Forelimb muscle (tissue), 1 donor: ENCODE measurements at places on chromosomes 5 and 9.

DNA sequence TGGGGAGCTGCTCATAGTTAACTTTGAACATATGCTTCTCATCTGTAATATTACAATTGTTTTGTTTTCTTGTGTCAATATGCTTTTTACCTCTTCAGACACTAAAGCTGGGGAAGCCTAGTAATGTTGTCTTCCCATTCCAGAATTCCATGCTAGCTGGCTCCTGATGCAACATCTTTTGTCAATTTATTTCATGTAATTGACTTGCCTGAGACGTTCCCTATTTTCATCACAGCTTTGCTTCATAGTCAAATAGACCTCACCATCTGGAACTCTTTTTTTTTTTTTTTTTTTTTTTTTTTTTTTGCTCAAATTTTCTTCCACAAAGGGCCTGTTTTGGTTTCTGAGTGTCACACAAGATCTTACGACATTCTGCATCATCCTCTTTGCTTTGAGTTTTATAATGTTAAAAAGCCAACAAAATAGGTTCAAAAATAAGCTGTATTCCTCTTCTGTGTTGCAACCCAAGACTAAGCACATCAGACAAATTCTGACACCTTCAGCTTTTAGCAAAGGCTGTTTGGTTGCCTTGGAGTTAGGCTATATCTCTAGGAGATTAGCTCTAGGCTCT lies 235.2 kb downstream of the NR3C1 start:
- DNase-seq: peak; percentile 56

GRCh38 chr9:131270171-131271015 lies 5.9 kb downstream of the FAM78A start:
- DNase-seq: no peak

DNA sequence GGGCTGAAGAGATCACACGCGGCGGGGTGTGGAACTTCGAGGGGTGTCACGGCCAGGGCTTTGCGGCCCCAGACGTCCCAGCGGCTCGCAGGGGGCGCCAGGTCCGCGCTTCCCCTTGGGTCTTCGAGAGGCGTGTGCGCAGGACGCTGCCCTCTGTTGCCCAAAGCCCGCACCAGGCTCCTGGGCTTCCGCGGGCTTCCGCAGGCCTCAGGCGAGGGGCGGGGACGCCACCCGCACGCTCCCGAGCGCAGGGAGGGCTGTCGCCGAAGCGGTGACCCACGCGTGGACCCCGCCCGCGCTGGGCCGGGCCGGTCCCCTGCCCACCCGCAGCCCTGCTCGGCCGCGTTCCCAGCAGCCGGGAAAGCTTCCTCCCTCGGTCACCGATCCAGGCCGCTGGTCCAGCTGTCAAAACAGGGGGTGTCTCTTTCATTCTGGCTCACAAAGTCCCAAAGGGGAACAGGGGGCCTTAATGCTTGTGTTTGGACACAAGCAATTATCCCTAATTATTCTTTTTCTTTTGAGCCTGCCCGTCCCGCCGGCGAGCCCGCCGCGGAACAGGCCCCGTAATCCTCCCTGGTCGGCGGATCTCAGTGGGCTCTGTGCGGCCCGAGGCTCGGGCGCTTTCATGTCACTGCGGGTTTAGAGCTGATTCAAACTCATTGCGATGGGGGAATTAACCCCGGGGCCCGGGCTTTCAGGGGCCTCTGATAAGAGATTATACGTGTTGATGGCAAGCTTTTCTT lies 60.6 kb downstream of the TMEM174 start:
- DNase-seq: no peak

DNA sequence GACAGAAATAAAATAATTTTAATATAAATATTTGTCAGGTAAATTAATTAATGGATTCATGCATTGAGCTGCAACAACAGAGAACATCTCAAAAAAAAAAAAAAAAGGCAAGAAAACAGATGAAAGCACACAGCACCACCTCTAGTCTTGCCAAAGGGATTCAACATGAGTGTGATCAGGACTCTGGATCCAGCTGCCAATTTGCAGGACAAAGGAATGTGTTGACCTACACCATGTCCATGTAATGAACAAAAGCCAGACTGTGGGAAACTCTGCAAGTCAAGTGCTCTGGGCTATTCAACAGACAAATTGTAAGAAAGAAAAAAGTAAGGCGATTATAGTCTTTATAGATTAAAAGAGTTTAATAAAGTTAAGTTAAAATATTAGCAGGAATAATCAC lies 769.3 kb downstream of the TLR4 start:
- DNase-seq: no peak

- DNase-seq: no peak
These were observed 419.4 kb upstream of the ZNF462 start for GRCh38 chr9:106443520-106443919.

GRCh38 chr5:127046343-127047072 lies 16.1 kb upstream of the MARCHF3 start:
- no peak for DNase-seq

- no peak for DNase-seq
These were observed 902 bp downstream of the HABP4 start for GRCh38 chr9:96450613-96451528.

GRCh38 chr9:108666240-108666784 lies 189.5 kb downstream of the ACTL7B start:
- DNase-seq: no peak

- no peak for DNase-seq
These were observed 19.2 kb upstream of the SMC2 start for GRCh38 chr9:104074876-104075275.

DNA sequence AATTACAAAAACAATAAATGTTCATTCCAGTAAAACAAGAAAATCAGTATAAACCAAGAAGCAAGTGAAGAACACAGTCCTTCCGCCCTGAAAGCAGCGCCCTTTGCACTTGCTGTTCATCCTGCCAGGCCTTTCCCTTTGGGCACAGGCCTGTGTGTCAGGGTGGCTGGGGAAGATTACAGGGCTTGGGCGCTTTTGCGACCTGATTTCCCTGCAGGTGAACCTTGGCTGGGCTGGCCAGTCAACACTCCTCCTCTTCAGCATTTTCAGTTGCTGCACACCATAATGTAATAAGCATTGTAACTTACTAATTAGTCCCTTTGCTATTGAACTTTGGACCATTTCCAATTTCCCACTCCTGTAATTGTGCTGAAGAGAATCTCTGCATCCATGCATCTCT lies 38.6 kb upstream of the TDRD7 start:
- DNase-seq: no peak

DNA sequence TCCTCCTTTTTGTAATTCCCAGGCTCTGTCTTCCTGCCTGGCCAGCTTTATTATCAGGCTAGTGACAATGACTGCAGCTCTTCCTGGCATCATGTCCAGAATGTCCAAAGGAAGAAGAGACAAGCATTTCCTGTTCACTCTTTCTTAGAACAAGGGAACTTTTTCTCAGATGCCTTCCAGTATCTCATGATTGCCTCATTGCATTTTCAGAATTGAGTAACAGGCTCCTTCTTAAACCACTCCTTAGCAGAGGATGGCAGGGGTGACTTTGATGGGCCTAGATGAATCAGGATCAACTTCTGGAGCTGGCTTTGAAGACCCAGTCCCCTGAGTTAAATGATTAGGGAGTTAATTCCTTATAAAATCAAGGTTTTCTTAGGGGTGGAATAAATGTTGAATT lies 92.9 kb upstream of the RASGRF2 start:
- DNase-seq: no peak

- no peak for DNase-seq
These were observed 49.2 kb upstream of the MINAR2 start for GRCh38 chr5:129698661-129699060.

DNA sequence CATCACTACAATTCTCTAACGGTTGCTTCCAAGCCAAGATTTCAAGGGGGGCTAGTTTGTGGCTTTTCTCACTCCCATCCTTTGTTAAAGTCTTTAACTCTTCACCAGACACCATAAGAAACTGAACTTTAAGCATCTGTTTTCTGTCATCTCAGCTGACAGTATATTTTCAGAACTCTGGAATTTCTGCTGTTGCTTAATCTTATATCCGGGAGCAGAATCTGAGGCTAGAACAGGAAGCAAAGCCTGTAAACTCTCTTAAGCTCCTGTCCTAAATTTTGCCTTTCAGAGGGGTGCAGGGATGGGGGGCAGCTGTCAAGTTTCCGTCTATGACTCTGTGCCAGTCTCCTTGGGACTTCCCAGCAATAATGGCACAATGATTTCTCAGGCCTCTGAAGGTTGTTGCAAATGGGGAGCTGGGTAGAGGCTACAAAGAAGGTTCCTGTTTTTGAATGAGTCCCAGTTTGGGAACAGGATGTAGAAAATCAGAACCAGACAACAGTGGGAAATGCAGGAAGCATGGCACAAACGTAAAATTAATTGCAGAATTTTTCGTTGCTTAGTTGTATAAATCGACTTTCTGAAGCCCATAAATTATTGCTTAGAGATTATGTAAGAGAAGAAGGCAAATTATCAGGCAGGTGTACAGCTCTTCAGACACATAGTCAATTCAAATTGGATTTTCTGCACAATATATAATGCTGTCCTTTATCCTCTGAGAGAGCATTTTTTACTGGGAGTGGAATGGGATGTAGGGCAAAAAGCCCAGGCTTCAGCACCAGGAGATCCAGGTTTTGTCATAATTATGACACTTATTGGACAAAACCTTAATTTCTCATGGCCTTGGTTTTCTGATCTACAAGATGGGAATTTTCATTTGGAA lies 430.9 kb downstream of the DMAC1 start:
- DNase-seq: no peak

DNA sequence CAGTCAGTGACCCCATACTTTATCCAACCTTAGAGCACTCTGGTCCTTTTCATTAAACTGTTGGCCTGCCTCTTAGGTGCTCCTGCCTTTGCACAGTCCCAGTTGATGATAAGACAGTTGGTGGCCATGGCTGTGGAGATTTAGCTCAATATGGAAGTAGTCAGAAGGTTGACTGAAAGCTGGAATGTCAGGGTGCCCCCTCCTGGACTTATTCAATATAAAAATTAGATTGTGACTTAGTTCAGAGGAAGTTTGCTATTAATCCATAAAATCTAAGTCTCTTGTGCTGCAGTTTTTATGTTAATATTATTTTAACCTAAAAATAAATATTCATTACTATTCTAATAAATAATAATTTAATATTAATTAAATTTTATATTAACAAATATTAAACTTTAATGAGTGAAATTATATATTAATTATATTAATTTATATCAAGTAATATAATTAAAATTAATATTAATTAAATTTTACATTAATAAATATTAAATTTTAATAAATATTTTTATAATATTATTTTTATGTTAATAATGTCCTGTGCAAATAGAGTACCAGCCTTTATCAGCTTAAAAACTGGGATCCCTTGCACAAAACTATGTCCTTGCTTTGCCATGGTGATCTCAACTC lies 77.7 kb upstream of the ADAMTSL1 start:
- no peak for DNase-seq

GRCh38 chr5:135319458-135319857 lies 79.6 kb downstream of the MACROH2A1 start:
- no peak for DNase-seq

- no peak for DNase-seq
These were observed 30.6 kb upstream of the SEMA4D start for GRCh38 chr9:89528540-89528939.

GRCh38 chr5:57491369-57491965 lies 8.9 kb upstream of the ACTBL2 start:
- DNase-seq: no peak

- no peak for DNase-seq
These were observed 1035.7 kb upstream of the NUDT12 start for GRCh38 chr5:104598285-104598684.

GRCh38 chr9:36091026-36091953 lies 45.2 kb upstream of the GLIPR2 start:
- no peak for DNase-seq

- no peak for DNase-seq
These were observed 821.8 kb upstream of the DMAC1 start for GRCh38 chr9:8621416-8621815.

DNA sequence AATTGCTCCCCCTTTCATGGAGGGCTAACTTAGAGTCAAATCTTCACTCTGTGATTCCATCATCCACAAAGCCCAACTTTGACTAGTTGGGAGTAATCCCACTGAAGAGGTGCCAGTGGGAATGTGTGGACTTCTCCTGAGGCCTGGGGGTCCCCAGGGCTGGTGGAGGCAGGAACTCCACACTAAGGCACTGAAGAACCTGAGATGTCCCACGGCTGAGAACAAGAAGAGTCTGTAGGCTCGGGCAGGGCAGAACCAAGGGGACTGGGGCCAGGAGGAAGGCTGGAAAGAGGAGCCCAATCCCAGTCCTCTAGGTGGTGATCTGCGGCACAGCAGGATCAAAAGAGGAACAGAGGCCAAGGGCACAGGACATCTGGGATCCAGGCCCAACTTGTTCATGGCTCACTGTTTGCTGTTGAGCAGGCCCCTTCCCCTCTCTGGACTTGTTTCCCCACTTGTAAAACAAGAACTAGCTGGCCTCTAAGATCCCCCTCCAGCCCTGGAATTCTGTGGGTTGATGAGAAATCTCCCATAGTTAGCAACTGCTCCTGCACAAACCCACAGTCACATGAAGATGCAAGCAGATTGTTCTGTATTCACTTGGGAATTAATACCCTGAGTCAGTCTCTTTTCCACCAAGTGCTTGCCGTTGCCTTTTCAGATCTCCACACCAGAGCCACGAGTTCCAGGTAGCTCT lies 32.7 kb upstream of the ALDH1B1 start:
- no peak for DNase-seq

GRCh38 chr5:125043781-125044391 lies 297.4 kb upstream of the ZNF608 start:
- DNase-seq: no peak

DNA sequence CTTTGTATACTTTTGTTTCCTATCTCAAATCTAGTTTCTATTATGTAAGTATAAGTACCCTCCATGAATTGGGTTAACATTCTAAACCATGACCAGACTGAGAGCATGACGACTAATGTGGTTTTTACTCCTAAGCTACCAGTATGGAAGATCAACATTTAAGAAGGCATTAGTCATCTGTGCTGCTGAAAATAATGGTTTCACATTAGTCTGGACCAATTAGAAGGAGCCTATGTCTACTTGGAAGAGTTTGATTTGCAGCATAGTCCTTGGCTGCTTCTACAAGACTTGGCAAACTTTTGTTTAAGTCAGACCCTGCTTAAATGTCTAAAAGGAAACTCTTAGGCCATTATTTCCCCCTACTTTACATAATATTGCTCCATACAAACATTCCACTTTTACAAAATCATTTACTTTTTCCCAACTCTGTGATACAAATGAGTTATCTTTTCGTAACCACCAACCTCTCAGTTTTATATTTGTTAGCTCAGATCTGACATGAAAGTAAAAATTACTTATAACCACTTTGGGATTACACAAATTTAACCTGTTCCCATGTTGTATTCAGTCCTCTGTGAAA lies 186.7 kb downstream of the COMMD10 start:
- no peak for DNase-seq

DNA sequence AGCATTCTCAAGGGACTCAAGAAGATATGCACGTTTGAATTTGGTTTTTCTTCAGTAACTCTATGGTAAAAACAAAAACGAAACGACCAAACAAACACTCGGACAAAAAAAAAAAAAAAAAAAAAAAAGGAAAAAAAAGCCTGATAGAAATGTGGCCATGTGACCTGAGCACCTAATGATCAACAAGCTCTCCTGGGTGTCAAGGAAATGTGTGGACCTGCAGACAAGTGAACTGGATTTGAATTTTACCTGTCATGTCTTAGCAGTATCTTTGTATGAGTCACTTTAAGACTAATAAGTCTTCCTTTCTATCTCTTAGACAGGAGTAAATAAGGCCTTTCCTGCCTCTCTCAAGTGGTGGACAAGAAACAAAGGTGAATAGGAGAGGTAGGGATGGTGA lies 190.6 kb upstream of the GRIA1 start:
- no peak for DNase-seq
